ENCODE measurements at places on chromosomes 7 and 10.

- DNase-seq, result no peak
These were observed 51.3 kb upstream of the PRKAR1B start for GRCh38 chr7:778271-778967.

DNA sequence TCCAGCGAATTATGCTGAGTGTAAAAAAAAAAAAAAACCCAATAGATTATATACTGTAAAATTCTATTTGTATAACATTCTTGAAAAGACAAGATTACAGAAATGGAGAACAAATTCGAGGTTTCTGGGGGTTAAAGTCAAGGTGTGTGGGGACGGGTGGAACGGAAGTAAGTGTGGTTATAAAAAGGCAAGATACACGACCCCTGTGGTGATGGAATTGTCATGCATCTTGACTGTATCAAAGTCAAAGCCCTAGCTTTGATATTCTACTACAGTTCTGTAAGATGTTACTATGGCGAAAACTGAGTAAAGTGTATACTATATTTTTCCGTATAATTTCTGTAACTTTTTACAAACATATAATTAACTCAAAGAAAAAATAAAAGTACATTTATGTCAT is 718.2 kb upstream of the PCDH15 start:
- DNase-seq, result no peak

- no peak for DNase-seq
These were observed 144.9 kb downstream of the GRID1 start for GRCh38 chr10:86221442-86222335.

- no peak for DNase-seq
These were observed 280.3 kb upstream of the PODXL start for GRCh38 chr7:131836733-131837132.

GRCh38 chr10:130352291-130352645 is 216.1 kb downstream of the GLRX3 start:
- DNase-seq, result no peak

DNA sequence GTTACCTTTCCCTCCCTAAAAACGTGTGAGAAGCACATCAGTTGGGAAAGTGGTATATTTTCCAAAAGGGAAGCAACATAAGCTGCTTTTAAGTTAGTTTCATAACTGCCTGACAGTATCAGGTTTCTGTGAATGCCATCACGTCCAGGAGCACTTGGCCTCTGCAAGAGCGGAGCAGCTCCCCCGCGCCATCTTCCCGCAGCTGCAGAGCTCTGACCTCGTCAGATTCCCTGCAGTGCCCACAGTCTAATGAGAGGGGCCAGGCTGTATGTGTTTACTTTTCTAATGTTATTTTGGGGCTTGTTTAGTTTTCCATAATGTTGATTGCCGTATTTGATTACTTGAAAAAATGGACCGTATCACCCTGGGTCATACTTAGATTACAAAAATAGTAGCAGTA is 74.2 kb downstream of the MGMT start:
- no peak for DNase-seq

- no peak for DNase-seq
These were observed 53.5 kb upstream of the FRMD4A start for GRCh38 chr10:14384116-14384730.

- DNase-seq, result no peak
These were observed 47.1 kb upstream of the GAD2 start for GRCh38 chr10:26169466-26169865.

DNA sequence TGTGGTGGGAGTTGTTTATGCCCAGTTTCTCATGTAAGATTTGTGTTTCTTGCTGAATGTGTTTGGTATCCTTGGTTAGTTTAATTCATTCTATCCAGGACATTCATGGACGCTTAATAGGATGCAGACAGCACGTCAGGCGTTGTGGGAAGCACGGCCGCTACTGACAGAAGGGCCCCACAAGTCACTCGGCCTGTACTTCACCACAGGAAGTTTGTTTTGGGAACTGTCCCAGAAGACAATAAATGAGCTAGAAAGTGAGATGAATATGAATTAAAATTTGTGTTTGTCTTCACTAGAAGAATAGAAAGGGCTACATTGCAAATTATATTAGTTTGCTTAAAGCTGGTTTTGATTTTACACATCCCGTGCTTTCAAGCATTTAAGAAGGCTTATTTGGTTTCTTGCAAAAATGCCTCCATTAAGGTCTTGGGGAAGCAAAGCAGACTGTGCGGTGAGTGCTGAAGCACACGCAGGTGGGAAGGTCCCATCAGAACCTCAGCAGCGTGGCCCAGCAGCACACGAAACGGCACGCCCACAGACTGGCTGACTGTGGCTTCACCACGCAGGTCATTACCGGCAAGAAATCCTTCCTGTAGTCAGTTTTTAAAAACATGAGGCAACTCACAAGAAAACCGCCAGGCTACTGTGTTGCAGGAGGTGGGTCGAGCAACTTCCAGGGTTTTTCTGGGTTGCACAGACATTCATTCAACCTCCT is 74.1 kb downstream of the VIPR2 start:
- DNase-seq, result no peak

DNA sequence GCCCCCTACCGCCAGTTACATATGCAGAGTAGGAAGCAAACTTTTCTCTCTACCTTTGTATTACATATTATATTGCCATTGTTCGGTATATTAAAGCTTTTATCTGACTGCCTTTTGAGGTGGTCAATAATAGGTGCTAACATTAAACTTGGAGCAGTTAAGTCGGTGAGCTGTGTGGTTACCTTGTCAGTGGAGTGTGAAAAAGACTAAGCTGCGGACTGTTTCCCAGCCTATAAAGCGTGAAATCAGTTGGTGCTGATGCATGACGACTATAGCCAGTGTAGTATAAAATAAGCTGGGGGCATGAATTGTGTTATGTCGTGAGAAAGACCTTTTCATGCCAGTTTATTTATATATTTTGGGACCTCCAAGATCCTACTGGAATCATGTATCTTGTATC is 33.7 kb downstream of the R3HCC1L start:
- no peak for DNase-seq

- no peak for DNase-seq
These were observed 350.1 kb downstream of the ETV1 start for GRCh38 chr7:13639396-13639795.

- no peak for DNase-seq
These were observed 349.7 kb downstream of the KIF20B start for GRCh38 chr10:90051053-90051452.

GRCh38 chr10:125455855-125456254 is 227.1 kb downstream of the TEX36 start:
- no peak for DNase-seq

DNA sequence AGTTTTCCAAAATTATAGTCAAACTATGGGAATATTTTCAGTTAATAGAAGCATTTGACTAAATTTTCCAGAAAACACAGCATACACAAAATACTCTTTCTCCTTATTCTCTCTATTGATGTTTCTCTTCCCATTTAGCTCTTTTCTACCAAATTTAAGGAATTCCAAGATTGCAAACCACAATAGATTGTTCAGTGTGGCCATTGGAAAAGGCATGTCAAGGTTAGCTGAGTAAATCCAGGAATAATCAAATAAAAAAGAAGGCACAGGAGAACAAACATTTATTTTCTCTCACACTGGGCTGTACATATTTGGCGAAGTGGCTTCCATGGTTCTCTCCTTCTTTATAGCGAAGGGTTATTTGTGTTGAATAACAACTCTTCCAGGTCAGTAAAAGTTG is 117.3 kb downstream of the THSD7A start:
- no peak for DNase-seq

- no peak for DNase-seq
These were observed 282.8 kb downstream of the SNX10 start for GRCh38 chr7:26574476-26574875.
